Naive thymus-derived CD4-positive, alpha-beta T cell (primary cell): ENCODE measurements at places on chromosomes 13 and 19. TPM values are rescaled to one million over a fixed set of nuclear protein-coding genes. Genes with fewer than 3 reads are reported as not detected.

The ZNF708 gene
- 25.9 TPM for polyA plus RNA-seq

The ATP7B gene
- 0.18 TPM for polyA plus RNA-seq

The ZNF582 gene
- polyA plus RNA-seq = 5.7 TPM

The APOE gene
- polyA plus RNA-seq = not detected

The ERICH6B gene
- polyA plus RNA-seq = not detected

The LILRA1 gene
- polyA plus RNA-seq = 0.14 TPM

- no peak overlapping the region for H3K27ac ChIP-seq
- H3K27me3 ChIP-seq = no peaks in the 10 kb centered on the region
- DNase-seq = no peak
- no peaks in the 10 kb centered on the region for H3K36me3 ChIP-seq
These were observed 1643.2 kb upstream of the PRR20A start for GRCh38 chr13:55497486-55497885.

DNA sequence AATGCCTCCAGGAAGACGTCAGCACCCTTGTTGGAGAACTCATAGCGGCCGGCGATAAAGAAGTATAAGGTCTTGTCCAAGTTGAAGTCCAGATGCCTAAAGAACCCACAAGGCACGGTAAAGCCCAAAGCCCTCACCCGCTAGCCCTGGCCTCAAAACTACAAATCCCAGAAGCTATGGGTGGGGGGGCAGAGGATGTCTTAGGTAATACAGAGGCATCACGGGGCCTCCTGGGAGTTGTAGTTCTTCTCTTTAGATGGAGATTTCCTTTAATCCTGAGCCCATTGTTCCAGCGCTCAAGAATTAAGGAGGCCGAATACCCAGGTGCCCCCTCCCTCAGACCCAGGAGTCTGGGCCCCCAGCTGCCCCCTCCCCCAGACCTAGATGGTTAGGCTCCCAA lies 10.8 kb downstream of the GYS1 start:
- H3K27me3 ChIP-seq = no peaks in the 10 kb centered on the region
- no peak overlapping the region for H3K4me3 ChIP-seq
- no peak for DNase-seq
- H3K36me3 ChIP-seq = no peaks in the 10 kb centered on the region
- H3K4me1 ChIP-seq = no peaks in the 10 kb centered on the region

- no peaks in the 10 kb centered on the region for H3K4me1 ChIP-seq
- no peak overlapping the region for H3K27ac ChIP-seq
- H3K4me3 ChIP-seq = no peak overlapping the region
- no peaks in the 10 kb centered on the region for H3K27me3 ChIP-seq
These were observed 50.9 kb downstream of the CCDC70 start for GRCh38 chr13:51912511-51913225.

DNA sequence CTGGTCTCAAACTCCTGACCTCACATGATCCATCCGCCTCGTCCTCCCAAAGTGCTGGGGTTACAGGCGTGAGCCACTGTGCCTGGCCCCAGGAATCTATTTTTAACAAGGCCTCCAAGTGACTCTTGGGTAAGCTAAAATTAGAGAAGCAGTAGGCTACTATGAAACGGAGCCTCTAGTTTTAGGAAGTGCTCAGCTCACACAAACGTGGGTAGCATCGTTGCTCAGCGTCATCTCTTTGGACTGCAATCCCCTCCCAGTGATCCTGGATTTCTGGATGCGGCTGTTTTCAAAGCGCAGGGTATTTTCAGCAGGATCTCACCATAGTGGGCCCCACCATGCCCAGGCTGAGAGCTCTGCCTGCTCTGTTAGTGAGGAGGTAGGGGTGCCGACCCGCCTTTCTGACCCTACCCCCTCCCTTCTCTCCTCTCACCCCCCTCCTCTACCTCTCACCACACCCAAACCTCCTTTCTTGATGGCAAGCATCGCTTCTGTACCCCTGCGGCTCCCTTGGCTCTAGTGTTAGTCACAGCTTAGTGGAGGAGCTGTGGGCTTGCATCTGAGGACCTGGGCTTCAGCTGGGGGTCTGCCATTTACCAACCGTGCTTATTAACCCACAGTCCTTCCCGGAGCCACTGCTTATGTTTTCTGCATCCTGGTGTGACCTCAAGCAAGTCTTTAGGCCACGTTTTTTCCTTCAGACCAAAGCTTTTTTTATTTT lies 34.2 kb downstream of the GJA3 start:
- no peak overlapping the region for H3K27ac ChIP-seq
- no peaks in the 10 kb centered on the region for H3K36me3 ChIP-seq
- H3K4me3 ChIP-seq = no peak overlapping the region
- DNase-seq = no peak
- H3K4me1 ChIP-seq = no peaks in the 10 kb centered on the region

GRCh38 chr19:55253842-55254624 lies 4.8 kb downstream of the PPP6R1 start:
- peak; percentile 73 for DNase-seq
- peaks cover 67% of the 10 kb centered on the region for H3K4me1 ChIP-seq
- no peaks in the 10 kb centered on the region for H3K27me3 ChIP-seq
- H3K27ac ChIP-seq = peak overlapping the region; percentile 94
- H3K4me3 ChIP-seq = peak overlapping the region; percentile 77

GRCh38 chr13:111919849-111920248 lies 147.1 kb upstream of the SOX1 start:
- no peak for DNase-seq
- no peak overlapping the region for H3K27ac ChIP-seq
- H3K27me3 ChIP-seq = no peaks in the 10 kb centered on the region
- no peaks in the 10 kb centered on the region for H3K4me1 ChIP-seq
- no peaks in the 10 kb centered on the region for H3K36me3 ChIP-seq

GRCh38 chr19:17243830-17244617 lies 1.7 kb downstream of the NR2F6 start:
- H3K27ac ChIP-seq = no peak overlapping the region
- no peak for DNase-seq
- peaks cover 11% of the 10 kb centered on the region for H3K4me1 ChIP-seq
- no peak overlapping the region for H3K4me3 ChIP-seq

DNA sequence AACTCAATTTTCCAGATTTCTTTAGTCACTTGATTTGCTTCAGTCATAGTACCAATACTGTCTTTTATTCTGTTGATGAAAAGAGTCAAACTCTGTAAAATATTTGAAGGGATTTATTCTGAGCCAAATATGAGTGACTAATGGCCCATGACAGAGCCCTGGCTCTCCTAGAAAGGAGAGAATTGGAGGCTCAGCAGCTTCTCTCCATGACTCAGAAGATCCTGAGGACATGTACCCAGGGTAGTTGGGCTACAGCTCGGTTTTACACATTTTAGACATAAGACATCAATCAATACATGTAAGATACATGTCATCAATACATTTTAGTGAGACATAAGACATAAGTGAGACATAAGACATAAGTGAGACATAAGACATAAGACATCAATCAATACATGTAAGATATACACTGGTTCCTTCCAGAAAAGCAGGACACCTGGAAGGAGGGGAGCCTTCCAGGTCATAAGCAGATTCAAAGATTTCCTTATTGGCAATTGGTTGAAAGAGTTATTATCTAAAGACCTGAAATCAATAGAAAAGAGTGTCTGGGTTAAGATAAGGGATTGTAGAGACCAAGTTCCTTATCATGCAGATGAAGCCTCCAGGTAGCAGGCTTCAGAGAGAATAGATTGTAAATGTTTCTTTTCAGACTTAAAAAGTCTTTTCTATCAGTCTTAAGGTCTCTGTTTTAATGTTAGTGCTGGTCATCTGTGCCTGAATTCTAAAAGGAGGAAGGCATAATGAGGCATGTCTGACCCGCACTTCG lies 179.8 kb upstream of the RFC3 start:
- no peaks in the 10 kb centered on the region for H3K4me1 ChIP-seq
- DNase-seq = no peak
- H3K36me3 ChIP-seq = no peaks in the 10 kb centered on the region
- H3K4me3 ChIP-seq = no peak overlapping the region
- no peaks in the 10 kb centered on the region for H3K27me3 ChIP-seq
- no peak overlapping the region for H3K27ac ChIP-seq

DNA sequence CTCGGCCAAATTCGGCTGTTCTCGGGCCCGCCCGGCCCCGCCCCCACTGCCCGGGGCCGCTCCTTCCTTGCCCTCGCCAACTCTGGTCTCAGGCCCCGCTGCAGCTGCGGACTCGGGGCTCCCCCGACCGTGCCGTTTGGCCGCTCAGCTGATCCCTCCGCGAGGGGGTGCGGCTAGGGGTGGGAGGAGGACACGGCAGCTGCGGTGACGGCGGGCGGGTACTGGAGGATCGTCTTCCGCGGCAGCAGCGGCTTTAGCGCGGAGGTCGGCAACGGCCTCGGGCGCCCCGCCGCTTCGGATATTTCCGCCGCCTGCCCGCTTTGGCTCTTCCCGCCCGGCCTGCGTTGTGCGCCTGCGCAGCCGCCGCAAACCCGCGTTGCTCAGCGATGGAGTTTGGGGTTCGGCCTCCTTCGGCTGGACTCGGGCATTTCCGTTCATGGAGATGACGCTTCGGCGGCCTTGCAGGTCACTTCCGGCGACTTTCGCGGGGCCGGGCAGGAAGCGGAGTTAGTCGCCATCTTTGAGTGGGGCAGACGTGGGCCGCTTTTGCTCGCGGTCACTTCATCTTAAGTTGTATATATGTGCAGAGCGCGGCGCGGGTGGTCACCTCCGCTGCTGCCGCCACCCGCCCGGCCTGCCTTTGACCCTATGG lies 338 bp upstream of the UBE2M start:
- H3K36me3 ChIP-seq = peaks cover 4% of the 10 kb centered on the region
- peak; percentile 100 for DNase-seq
- peak overlapping the region; percentile 97 for H3K4me3 ChIP-seq
- H3K27me3 ChIP-seq = no peaks in the 10 kb centered on the region

- no peak for DNase-seq
- H3K36me3 ChIP-seq = peaks cover 10% of the 10 kb centered on the region
- H3K27ac ChIP-seq = no peak overlapping the region
- no peaks in the 10 kb centered on the region for H3K4me1 ChIP-seq
- H3K27me3 ChIP-seq = no peaks in the 10 kb centered on the region
These were observed 21.2 kb upstream of the MYDGF start for GRCh38 chr19:4691373-4691772.

DNA sequence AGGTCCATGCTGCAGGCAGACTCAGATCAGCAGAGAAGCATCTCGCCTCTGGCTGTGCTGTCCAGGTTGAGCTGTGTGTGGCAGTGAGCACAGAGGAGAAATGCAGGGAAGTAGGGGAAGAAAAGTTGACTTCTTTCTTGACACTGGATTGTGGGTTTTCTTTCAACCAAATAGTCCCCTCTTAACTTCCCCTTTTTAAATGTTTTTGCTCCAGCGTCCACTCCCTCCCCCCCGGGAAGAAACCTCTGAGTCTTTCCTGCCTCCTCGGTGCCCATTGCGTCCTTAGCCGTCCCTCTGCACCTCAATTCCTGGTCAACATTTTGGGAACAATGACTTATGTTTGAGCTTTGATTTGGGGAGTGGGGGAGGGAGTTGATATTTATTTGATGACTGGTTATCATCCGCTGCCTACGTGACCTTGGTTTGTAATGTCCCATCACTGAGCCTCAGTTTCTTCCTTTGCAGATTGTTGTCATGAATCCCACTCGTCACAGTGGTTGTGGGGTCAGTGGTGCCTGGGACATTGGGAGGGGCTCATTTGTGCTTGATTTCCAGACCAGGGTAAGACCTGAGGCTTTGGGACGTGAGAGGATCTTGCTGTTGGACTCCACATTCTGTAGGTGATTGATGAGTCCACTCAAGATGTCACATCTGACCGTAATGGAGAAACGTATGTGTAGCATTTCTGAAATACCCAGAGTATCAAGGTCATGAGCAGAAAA lies at the start of gene LILRB2:
Gene LILRB2, minus strand, starts transcription at position 104 of the 722 bp plus-strand sequence. CDS start 614 bp downstream, outside the sequence.
- no peak within 1 kb of the TSS for H3K27ac ChIP-seq
- H3K4me1 ChIP-seq = no peaks in the 10 kb centered on the region
- no peaks in the 10 kb centered on the region for H3K27me3 ChIP-seq
- no peak for DNase-seq

- H3K27ac ChIP-seq = no peak overlapping the region
- no peak for DNase-seq
- no peak overlapping the region for H3K4me3 ChIP-seq
- no peaks in the 10 kb centered on the region for H3K36me3 ChIP-seq
- no peaks in the 10 kb centered on the region for H3K27me3 ChIP-seq
These were observed 10.0 kb downstream of the SLC5A5 start for GRCh38 chr19:17881701-17882100.

- no peak overlapping the region for H3K4me3 ChIP-seq
- no peaks in the 10 kb centered on the region for H3K36me3 ChIP-seq
- no peak for DNase-seq
- no peak overlapping the region for H3K27ac ChIP-seq
These were observed 145.6 kb downstream of the DPF1 start for GRCh38 chr19:38078302-38078930.

GRCh38 chr19:5850743-5851293 lies 431 bp downstream of the FUT3 start:
- no peaks in the 10 kb centered on the region for H3K36me3 ChIP-seq
- no peak for DNase-seq
- no peaks in the 10 kb centered on the region for H3K4me1 ChIP-seq
- no peaks in the 10 kb centered on the region for H3K27me3 ChIP-seq

- no peaks in the 10 kb centered on the region for H3K4me1 ChIP-seq
- H3K4me3 ChIP-seq = no peak overlapping the region
- H3K27ac ChIP-seq = no peak overlapping the region
- no peaks in the 10 kb centered on the region for H3K27me3 ChIP-seq
These were observed 4.5 kb downstream of the TPRX2 start for GRCh38 chr19:47863514-47863936.

- no peaks in the 10 kb centered on the region for H3K36me3 ChIP-seq
- H3K4me3 ChIP-seq = no peak overlapping the region
- no peak for DNase-seq
- no peak overlapping the region for H3K27ac ChIP-seq
- H3K4me1 ChIP-seq = no peaks in the 10 kb centered on the region
These were observed 49.5 kb upstream of the FRY start for GRCh38 chr13:31982124-31982523.

DNA sequence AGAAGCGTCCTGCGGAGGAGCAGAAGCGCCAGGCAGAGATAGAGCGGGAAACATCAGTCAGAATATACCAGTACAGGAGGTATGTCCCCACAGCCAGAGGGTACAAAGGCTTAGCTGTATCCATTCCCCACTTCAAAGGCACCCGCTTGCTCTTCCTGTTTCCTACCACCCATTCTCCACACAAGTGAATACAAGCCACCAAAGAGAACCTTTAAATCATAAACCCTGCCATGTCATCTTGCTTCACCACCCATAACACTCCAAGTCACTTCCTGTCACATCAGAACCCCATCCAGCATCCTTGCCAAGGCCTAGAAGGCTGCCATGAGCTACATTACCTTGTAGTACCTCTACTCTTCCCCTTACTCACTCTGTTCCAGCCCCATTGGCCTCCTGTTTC lies 205.8 kb downstream of the LMO7 start:
- DNase-seq = peak; percentile 38
- no peak overlapping the region for H3K27ac ChIP-seq
- H3K27me3 ChIP-seq = no peaks in the 10 kb centered on the region
- no peaks in the 10 kb centered on the region for H3K36me3 ChIP-seq
- no peaks in the 10 kb centered on the region for H3K4me1 ChIP-seq

GRCh38 chr13:112229992-112230872 lies 145.9 kb upstream of the SPACA7 start:
- H3K27me3 ChIP-seq = no peaks in the 10 kb centered on the region
- no peak for DNase-seq

GRCh38 chr19:35978832-35979365 lies 16.1 kb upstream of the SDHAF1 start:
- H3K4me3 ChIP-seq = no peak overlapping the region
- no peak for DNase-seq
- H3K36me3 ChIP-seq = no peaks in the 10 kb centered on the region
- no peaks in the 10 kb centered on the region for H3K4me1 ChIP-seq
- H3K27ac ChIP-seq = no peak overlapping the region

GRCh38 chr19:6692027-6692426 lies 22.1 kb upstream of the TNFSF14 start:
- no peaks in the 10 kb centered on the region for H3K4me1 ChIP-seq
- H3K4me3 ChIP-seq = no peak overlapping the region
- H3K27me3 ChIP-seq = no peaks in the 10 kb centered on the region
- H3K36me3 ChIP-seq = no peaks in the 10 kb centered on the region
- H3K27ac ChIP-seq = no peak overlapping the region
- DNase-seq = no peak
